Activated T-cell treated with anti-CD3 and anti-CD28 coated beads, Interleukin-2, amount 50 U/mL, for 72 hours (primary cell): ENCODE measurements at places on chromosomes 4 and X.

GRCh38 chr4:20486433-20486832 is 213.8 kb upstream of the PACRGL start:
- H3K27ac ChIP-seq: no peak overlapping the region
- DNase-seq: no peak
- H3K4me1 ChIP-seq: no peaks in the 10 kb centered on the region

GRCh38 chr4:40843696-40844095 is 93.9 kb downstream of the NSUN7 start:
- H3K27me3 ChIP-seq: peaks cover 9% of the 10 kb centered on the region
- H3K36me3 ChIP-seq: no peaks in the 10 kb centered on the region
- peaks cover 7% of the 10 kb centered on the region for H3K4me1 ChIP-seq
- H3K27ac ChIP-seq: no peak overlapping the region
- DNase-seq: peak; percentile 54
- no peak overlapping the region for H3K4me3 ChIP-seq

GRCh38 chr4:102139132-102139573 is 206.1 kb downstream of the SLC39A8 start:
- no peak overlapping the region for H3K4me3 ChIP-seq
- peaks cover 9% of the 10 kb centered on the region for H3K27me3 ChIP-seq
- no peaks in the 10 kb centered on the region for H3K36me3 ChIP-seq
- H3K27ac ChIP-seq: no peak overlapping the region

DNA sequence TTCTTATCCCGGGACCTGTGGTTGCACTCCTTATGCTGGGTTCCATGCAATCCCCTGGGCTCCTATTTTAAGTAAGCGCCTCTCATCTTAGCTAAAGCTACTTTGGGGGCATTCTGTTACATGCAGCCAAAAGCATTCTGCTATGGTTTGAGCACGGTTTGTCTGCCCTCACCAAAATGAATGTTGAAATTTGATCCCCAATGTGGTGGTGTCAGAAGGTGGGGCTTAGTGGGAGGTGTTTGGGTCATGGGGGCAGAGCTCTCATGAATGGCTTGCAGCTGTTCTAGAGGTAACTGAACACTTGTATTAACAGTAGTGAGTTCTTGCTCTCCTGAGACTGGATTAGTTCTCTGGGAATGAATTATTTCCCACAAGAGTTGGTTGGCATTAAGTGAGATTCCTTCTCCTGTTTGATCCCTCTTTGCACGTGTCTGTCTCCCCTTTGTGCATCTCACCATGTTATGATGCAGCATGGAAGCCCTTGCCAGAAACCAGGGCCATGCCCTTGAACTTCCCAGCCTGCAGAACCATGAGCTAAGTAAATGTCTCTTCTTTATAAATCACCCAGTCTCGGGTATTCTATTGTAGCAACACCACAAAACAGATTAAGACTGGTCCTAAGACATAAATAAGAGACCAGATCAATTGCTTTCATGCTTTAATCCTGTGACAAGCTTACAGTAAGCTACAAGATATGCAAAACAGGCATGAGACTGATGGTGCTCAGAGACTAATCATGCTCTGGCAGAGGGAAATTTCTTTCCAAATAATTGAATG is 141.8 kb downstream of the TSPAN5 start:
- H3K27ac ChIP-seq: no peak overlapping the region
- H3K4me3 ChIP-seq: peak overlapping the region; percentile 43
- H3K36me3 ChIP-seq: no peaks in the 10 kb centered on the region
- no peak for DNase-seq
- no peaks in the 10 kb centered on the region for H3K27me3 ChIP-seq

GRCh38 chrX:47146936-47147859 is 2.2 kb downstream of the RBM10 start:
- peaks cover 39% of the 10 kb centered on the region for H3K4me1 ChIP-seq
- H3K27me3 ChIP-seq: peaks cover 3% of the 10 kb centered on the region
- peak overlapping the region; percentile 100 for H3K4me3 ChIP-seq

- no peaks in the 10 kb centered on the region for H3K36me3 ChIP-seq
- no peaks in the 10 kb centered on the region for H3K27me3 ChIP-seq
- H3K4me1 ChIP-seq: no peaks in the 10 kb centered on the region
- no peak for DNase-seq
- no peak overlapping the region for H3K4me3 ChIP-seq
Measured at GRCh38 chr4:23811161-23811560, 78.7 kb downstream of the PPARGC1A start.

DNA sequence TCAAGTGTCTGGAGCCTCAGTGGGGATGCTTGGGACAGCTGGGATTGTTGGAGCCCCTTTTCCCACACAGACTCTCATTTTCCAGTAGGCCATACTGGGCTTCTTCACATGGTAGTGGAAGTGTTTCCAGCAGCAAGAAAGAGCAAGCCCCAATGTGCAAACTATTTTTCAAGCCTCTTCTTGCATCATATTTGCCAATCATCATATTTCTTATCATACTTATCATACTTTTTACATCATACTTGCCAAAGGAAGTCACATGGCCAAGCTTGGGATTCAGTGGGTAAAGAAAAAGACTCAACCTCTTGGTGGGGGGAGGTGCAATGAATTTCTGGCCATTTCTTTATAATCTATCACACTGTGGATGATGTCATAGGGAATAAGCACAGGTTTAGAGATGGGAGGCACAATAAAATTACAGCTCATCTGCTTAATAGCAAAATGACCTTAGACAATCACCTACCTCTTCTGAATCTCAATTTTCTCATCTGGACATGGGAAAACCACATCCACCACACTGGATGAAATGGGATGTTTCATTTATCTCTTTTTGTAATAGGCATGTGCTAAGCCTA is 174.2 kb downstream of the MID1IP1 start:
- peaks cover 13% of the 10 kb centered on the region for H3K27me3 ChIP-seq
- no peak overlapping the region for H3K4me3 ChIP-seq
- peaks cover 11% of the 10 kb centered on the region for H3K4me1 ChIP-seq
- no peak for DNase-seq
- no peaks in the 10 kb centered on the region for H3K36me3 ChIP-seq
- H3K27ac ChIP-seq: no peak overlapping the region
